ENCODE measurements at places on chromosomes 1 and 21. TPM values are rescaled to one million over a fixed set of nuclear protein-coding genes. Genes with fewer than 3 reads are reported as not detected.

Gene AGMAT
- 1.4 TPM for total RNA-seq

Gene HHAT
- total RNA-seq: 1.6 TPM

Gene PLPPR5
- total RNA-seq: not detected

Gene OPRD1
- not detected for total RNA-seq

Gene S100A10
- total RNA-seq: 144 TPM

Gene KIF14
- 7.3 TPM for total RNA-seq

Gene CYP4Z1
- total RNA-seq: not detected

All from pulmonary artery endothelial cell (primary cell).